Ascending aorta (tissue), 2 donors: ENCODE measurements at places on chromosomes 7 and 10.

GRCh38 chr10:75405598-75406461 is 4.3 kb upstream of the ZNF503 start:
- DNase-seq: no peak

DNA sequence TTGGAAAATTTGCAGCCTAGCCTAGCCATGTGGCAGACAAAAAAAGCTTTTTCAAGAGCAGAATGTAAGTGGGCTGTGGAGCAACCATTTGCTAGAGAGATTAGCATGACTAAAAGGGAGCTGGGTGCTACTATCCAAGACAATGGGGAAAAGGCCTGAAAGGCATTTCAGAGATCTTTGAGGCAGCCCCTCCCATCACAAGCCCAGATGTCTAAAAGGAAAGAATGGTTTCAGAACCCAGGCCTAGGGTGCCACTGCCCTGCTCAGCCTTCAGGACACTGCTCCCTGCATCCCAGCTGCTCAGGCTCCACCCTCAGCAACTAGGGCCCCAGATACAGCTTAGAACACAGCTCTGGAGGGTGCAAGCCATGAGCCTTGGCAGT is 24.7 kb downstream of the PNLIPRP3 start:
- no peak for DNase-seq

- DNase-seq: peak; percentile 67
Measured at GRCh38 chr7:127585044-127585953, at the start of gene GCC1. GCC1 (minus strand) TSS chr7:127585596; CDS start chr7:127585182, 414 bp downstream.

DNA sequence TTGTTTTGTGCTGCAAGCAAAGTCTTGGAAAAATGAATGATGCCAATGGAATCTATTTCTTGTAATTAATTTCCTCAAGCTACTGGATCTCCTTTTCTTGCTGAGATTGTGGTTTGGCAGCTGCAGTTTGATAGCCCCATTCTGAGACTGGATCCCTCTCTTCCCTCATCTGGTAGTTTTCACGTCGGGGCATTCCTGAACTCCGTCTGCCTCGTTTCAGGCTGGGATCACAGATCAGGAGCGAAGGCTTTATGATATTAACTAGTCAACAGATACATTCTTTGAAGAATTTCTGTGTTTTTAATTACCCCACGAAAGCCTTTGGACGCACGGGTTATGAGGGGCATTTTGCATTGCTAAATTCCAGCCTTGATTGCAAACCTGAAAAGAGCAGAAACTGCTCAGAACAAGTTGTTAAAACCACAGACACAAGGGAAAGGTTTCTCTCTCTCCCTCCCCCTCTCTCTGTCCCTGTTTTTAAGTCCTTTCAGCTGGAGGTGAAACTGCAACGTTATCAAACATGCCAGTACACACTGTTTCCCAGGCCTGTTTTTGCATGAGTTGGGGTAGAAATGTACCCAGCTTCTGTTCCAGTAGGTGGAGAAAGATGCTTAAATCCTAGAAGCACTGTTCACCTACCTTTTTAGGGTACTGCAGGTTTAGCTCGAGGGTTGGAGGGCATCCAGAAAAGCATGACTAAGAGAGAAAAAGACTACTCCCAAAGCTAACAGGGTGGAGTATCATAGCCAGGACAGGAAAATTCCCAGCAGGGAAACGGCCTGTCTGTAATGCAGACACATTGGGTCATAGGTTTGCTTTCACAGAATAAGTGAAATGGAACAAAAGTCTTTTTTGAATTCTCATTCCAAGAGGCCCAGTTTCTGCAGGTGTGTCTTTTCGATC is 124.3 kb downstream of the CUX1 start:
- DNase-seq: no peak

DNA sequence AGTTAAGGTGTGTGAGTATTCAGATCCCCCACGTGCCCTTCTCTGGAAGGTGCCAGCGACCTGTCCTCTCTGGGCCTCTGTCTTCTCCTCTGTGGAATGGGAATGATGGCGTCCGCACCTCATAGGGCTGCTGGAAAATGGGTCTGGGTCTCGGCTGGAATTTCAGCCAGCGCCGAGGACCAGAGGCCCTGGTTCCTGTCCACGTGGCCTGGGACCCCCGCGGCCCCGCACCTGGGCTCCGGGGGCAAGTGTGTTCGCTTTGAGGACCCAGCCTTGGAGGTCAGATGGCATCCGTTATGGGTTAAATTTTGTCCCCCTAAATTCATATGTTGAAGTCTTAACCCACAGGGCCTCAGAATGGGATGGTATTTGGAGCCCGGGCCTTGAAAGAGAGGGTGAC is 32.6 kb upstream of the PSMG3 start:
- no peak for DNase-seq

DNA sequence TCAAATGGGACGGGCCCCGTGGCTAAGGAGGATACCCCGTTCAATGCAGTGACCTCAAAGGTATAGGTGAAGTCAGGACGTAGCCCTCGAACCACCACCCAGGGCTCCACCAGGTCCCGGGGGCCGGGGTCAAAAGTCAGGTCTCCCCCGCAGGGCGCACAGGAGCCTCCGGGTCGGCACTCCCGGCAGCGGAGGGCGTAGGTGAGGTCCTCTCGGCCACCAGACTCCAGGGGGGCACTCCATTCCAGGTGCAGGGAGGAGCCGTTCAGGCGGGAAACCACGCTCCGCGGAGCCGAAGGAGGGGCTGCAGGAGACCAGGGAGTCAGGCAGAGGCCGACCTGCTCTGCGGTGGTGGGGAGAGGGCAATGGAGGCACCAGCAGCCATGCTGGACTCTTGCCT is 7.7 kb downstream of the EPHB4 start:
- DNase-seq: no peak

- peak; percentile 50 for DNase-seq
Measured at GRCh38 chr7:45028138-45028919, 28.3 kb downstream of the CCM2 start.

DNA sequence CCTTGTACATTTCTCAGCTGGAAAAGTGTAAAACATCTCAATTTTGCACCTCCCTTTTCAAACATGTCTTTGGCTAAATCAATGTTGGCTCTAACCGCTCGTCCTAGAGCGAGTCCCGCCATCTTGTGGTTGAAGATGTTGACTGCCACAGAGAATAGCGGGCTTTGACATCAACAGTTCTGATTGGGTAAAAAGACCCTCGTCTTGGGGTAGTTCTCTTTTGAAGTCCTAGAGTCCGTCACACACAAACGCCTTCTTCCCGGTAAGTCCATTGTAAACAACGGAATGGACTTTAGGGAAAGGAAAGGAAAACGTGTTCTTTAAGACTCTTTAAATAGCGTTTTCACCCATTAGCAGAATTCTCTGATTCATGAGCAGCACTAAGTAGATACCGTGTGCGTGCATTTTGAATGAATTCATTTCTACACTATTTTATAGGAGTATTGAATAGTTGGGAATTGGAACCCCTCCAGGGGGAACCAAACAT is 452 bp upstream of the RPP30 start:
- DNase-seq: no peak

- DNase-seq: no peak
Measured at GRCh38 chr10:14873090-14873760, 5.4 kb upstream of the SUV39H2 start.

DNA sequence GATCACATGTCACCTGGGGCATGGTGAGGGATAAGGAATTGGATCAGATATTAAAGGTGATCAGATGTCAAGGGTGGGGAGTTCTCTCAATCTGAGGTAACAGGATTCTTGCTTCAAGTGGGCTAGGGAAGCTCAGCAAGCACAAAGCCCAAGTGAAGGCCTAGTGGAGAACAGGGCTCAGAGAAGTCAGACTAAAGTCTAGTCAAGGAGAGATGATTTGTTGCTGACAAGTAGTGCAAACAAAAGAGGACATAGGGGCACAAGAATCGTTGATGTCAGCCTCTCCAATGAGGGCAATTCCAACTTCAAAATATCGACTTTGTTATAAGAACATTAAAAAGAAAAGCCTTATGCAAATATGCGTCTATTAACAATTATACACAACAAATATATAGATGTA is 852.8 kb upstream of the CELF2 start:
- DNase-seq: no peak

DNA sequence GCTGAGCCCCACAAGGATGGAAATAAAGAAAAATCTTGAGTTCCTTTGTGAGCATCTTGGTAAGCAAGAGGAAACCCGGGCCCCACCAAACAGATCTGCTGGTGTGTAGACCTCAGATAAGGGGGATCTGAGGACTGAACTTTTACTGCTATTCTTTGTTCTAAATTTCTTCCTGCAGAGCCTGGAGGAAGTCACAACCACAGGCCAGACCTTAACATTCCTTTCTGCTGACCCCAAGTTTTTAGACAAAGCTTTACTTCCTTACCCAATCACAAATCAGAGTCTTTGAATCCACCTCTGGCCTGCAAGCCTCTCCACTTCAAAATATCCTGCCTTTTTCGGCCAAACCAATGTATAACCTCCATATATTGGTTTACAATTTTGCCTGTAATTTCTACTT is 352.6 kb upstream of the AUTS2 start:
- no peak for DNase-seq

DNA sequence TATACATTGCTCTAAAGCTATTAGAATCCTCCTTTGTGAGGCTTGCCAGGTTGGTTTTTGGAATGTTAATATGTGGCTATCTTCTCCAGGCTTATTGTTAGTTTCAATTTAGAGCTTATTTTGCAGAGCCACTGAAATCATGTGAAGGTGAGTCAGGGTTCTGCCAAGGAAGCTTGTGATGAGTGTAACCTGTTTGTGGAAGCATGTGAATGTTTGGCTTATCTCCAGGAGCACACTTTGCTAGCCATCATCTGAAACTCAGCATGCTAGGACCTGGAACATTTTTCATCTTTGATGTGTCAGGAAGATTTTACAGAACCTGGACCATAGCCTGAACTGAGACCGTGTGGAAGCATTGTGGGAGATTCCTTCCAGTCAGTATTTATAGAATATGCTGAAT is 197.3 kb downstream of the PPP1R9A start:
- no peak for DNase-seq

- no peak for DNase-seq
Measured at GRCh38 chr10:91536111-91536510, 96.8 kb downstream of the PPP1R3C start.

DNA sequence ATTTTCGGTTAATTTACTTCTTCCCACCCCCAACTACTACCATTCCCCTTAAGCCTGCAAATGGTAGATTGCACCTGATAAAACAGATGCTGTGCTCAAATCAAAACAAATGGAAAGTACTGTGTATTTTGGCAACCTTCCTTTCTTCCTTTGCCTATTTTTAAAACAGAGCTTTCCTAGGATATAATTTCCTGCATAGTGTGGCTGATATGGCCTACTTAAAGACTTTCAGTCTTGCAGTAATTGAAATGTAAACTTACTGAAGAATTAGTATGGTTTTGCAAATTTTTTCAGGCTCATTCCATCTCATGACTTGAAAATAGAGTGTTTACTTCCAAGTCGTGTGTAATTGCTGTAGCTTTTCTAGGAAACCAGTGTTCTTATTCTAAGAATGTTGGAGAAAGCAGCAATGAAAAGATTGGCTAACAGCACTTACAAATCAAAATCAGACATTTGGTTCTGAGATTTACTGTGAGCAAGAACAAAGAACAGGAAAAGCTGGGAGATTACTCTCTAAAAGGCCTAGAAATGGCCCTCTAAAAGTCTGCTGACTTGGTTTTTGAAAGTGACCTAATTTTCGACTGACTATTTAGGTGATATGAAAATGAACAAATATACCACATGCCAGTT is 52.0 kb downstream of the REEP3 start:
- DNase-seq: no peak

DNA sequence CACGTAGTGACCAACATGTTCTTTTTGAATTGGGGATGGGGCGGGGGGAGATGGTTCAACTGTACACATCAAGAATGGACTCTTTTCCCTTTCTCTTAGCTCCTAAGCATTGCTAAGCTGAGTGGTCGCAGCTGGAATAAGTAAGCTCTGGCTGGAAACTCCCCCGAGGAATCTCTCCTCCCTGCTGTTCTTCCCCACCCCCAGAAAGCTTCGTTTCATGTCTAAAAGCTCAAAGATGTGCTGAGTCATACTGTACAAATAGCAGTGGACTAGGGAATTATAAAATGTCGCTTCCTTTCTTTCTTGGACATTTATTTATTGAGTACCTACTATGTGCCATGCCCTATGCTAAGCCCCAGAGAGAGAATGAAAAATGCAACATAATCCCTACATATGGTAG is 191.1 kb upstream of the ADO start:
- DNase-seq: no peak

DNA sequence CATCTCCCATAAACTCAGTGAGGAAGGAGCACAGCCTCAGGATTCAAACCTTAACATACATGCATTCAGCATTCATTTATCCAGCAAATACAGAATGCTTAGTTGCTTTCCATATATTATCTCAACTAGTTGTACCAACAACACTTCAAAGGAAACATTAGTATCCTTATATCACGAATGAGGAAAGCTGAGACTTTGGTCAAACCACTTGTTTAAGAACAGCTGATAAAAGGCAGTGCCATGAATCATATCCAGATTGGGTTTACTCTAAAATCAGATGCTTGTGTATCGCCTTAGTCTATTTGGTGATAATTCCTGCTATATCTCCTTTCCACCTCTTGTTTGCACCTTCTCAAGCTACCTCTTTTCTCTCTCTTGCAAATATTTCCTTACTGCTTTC is 1.9 kb upstream of the CPED1 start:
- no peak for DNase-seq

DNA sequence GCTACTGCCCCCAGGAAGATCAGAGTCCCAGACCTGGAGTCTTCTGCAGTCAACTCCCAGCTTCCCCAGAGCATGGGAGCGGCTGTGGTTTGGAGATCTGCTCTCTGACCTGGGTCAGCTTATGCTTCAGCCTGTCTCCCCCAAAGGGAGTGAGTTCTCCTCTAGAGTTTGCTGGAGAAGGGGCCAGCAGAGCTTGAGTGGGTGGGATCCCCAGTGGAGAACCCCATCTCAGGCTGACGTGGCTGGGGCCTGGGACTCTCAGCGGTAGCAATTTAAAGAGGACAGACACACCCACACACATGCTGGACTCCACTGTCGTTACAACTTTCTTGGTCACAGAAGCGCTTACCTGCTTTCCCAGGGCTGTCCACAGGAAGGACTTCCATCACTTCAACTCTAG is 6.3 kb downstream of the UNC5B start:
- DNase-seq: no peak

GRCh38 chr7:12719141-12719919 is 31.9 kb downstream of the ARL4A start:
- DNase-seq: no peak

GRCh38 chr10:70096016-70096704 is 36.5 kb downstream of the AIFM2 start:
- no peak for DNase-seq

DNA sequence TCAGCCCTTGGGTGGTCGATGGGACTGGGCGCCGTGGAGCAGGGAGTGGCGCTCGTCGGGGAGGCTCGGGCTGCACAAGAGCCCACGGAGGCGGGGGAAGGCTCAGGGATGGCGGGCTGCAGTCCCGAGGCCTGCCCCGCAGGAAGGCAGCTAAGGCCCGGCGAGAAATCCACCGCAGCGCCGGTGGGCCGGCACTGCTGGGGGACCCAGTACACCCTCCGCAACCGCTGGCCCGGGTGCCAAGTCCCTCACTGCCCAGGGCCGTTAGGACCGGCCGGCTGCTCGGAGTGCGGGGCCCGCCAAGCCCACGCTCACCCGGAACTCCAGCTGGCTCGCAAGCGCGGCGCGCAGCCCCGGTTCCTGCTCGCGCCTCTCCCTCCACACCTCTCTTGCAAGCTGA is 138.4 kb downstream of the BAMBI start:
- DNase-seq: no peak

GRCh38 chr10:110175406-110175805 is 32.0 kb upstream of the MXI1 start:
- no peak for DNase-seq

GRCh38 chr7:83072576-83073517 is 89.8 kb downstream of the PCLO start:
- DNase-seq: no peak
